ENCODE measurements at places on chromosomes 2 and 18. TPM values are rescaled to one million over a fixed set of nuclear protein-coding genes. Genes with fewer than 3 reads are reported as not detected.

DNA sequence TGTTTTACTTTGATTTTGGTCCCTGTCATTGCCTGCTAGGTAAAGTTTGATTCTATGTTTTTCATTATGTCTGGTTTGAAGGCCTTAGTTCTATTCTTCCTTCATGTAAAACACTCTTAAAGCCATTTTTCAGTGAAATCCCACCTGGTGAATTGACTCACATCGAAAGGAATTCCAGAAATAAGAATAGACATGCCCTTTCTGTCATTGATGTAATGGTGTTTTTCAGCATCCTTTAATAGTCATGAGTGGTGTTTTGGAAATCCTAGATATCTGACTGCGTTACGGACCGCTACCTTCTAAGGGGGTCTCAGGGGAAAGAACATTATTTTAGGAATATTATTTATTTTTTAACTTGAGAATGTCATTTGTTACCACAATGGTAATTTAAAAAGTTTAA is 104.5 kb upstream of the ZEB2 start:
- DNase-seq, result no peak

DES gene
- 6.1 TPM for total RNA-seq

DNA sequence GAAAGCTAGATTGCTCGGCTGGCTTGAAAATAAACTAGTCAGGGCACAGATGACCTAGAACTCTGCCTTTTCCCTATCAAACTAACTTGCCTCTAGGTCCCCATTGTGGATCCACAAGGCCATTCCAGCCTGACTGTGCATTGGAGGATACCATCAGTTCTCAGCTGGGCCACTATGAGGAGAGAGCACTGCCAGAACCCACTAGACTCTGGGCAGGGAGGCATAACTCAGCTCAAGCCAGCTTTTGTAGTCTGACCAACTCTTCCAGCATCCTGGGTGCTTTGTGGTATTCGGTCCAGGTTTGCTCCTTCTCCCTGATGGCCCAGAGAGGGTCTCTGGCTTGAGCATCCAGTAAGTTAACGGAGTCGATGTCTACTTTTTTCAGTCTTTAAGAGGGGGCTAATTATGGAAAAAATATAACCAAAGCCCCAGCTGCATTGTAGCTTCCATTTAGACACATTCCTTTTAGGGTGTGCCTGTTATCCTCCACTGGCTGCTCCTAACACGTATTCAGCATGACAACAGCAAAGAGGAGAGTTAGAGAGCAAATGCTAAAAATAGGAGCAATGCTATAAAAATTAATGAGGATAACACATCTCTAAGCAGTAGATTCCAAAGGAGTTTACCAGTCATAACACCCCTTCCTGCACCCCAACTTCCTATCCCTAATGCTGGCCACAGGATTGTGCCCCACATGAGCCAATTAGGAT is 15.2 kb downstream of the GKN2 start:
- DNase-seq, result no peak

GRCh38 chr2:8193146-8193545 is 488.7 kb upstream of the ID2 start:
- DNase-seq, result no peak

HNMT gene
- 3.4 TPM for total RNA-seq

DNA sequence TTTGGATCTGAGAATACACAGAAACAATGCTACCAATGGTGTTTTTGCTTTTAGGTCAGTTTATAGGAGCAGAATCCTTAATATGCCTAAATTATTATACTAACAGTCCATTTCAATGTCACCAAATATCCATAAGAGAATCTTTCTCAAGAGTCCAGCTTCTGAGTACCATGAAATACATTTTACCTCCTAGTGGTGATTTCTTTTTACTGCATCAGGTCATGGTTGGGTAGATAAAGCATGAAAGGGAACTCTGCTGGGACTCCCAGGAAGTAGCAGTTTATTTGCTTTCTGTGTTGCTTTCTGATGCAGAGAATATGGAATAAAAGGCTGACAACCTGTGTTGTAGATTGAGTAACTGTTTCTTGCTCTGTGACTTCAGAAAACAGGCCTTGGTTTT is 115.6 kb downstream of the PPP1R1C start:
- DNase-seq, result peak; percentile 59

DNA sequence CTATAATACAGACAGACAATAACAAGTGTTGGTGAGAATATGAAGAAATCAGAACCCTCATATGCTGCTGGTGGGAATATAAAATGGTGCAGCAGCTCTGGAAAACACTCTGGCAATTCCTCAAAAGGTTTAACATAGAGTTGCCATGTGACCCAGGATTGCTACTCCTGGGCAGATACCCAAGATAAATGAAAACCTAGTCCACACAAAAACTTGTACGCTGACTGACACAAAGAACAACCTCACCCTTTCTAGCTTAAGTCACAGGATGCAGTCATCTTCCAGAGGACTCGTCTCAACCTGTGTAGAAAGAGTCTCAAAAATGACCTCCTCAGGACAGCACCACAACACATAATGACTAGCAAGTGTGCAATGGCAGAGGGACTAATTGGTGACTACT is 71.6 kb upstream of the ACAA2 start:
- DNase-seq, result no peak

DNA sequence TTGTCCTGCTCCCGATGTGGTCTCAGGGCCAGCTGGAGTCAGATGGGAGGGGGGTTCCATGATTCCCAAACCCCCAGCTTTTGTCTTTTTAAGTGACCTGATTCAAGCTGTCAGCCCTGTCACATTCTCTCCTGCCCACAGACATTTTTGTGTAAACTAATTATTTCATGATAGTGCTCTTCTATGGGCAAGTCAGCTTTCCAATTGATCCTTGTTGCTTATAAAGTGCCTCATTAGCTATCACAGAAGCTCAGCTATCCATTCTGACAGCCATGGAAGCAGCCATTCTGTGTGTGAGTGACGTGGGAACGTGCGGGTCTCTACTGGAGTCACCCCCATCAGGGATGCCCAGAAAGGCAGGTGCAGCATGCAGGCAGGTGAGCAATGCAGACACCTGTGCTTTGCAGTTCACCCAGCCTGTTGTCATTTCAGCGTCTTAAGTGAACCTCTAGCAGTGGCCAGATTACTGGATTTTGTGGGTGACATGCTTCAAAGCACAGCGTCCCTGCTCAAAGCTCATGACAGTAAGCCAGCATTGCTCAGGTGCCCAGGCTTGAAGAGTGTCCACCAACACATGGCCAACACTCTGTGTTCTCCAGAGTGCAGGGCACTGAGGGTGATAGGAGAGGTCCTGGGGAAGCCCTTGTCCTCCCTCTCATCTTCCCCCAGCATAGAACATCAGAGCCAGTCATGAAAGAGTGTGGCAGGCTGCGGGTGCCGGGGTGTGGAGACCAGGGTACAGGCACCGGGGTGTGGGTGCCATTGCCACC is 162.1 kb upstream of the SH3BP4 start:
- DNase-seq, result no peak
